ENCODE measurements at places on chromosomes 2 and 18. TPM values are rescaled to one million over a fixed set of nuclear protein-coding genes. Genes with fewer than 3 reads are reported as not detected.

The MIB1 gene
- total RNA-seq: 25.7 TPM

The POTEF gene
- total RNA-seq: not detected

The KLHL30 gene
- 21.5 TPM for total RNA-seq

The PXDN gene
- 83.7 TPM for total RNA-seq

The CD207 gene
- total RNA-seq: not detected

The CENPA gene
- total RNA-seq: 0.35 TPM

The CCDC121 gene
- 6.6 TPM for total RNA-seq

The DSEL gene
- 2.7 TPM for total RNA-seq

The PAX3 gene
- not detected for total RNA-seq

The MOCOS gene
- total RNA-seq: 0.60 TPM

The TXNDC2 gene
- not detected for total RNA-seq

The BCL11A gene
- total RNA-seq: 18.5 TPM

The MTERF4 gene
- 19.0 TPM for total RNA-seq

The SLC9A2 gene
- 0.16 TPM for total RNA-seq

The ACVR2A gene
- total RNA-seq: 12.0 TPM

The RAPGEF4 gene
- 16.0 TPM for total RNA-seq

The PLCD4 gene
- 1.9 TPM for total RNA-seq

The RFTN2 gene
- 3.2 TPM for total RNA-seq

The DSG1 gene
- total RNA-seq: 0.14 TPM

The GAL3ST2 gene
- total RNA-seq: 0.21 TPM

The IL1RN gene
- 2.1 TPM for total RNA-seq

The EFHD1 gene
- total RNA-seq: 16.2 TPM

The NOSTRIN gene
- 19.1 TPM for total RNA-seq

The SLC14A1 gene
- total RNA-seq: 30.8 TPM

The IL1RL2 gene
- not detected for total RNA-seq

The RNF152 gene
- total RNA-seq: 11.7 TPM

The PLEK gene
- total RNA-seq: 3.1 TPM

The CEP76 gene
- 4.3 TPM for total RNA-seq

The COL3A1 gene
- 96.9 TPM for total RNA-seq

The PPP1CB gene
- 451 TPM for total RNA-seq

The MRPL19 gene
- 60.6 TPM for total RNA-seq

The CRYGB gene
- not detected for total RNA-seq

The CDH7 gene
- not detected for total RNA-seq

The TMEM178A gene
- total RNA-seq: 1.7 TPM

The GAREM2 gene
- 3.7 TPM for total RNA-seq

The NAT8 gene
- total RNA-seq: not detected

The GCA gene
- total RNA-seq: 5.8 TPM

The MROH2A gene
- not detected for total RNA-seq

Data from heart left ventricle (tissue), 16 donors.